Uterus (tissue), 4 donors: ENCODE measurements at places on chromosomes 6 and 20. TPM values are rescaled to one million over a fixed set of nuclear protein-coding genes. Genes with fewer than 3 reads are reported as not detected.

DNA sequence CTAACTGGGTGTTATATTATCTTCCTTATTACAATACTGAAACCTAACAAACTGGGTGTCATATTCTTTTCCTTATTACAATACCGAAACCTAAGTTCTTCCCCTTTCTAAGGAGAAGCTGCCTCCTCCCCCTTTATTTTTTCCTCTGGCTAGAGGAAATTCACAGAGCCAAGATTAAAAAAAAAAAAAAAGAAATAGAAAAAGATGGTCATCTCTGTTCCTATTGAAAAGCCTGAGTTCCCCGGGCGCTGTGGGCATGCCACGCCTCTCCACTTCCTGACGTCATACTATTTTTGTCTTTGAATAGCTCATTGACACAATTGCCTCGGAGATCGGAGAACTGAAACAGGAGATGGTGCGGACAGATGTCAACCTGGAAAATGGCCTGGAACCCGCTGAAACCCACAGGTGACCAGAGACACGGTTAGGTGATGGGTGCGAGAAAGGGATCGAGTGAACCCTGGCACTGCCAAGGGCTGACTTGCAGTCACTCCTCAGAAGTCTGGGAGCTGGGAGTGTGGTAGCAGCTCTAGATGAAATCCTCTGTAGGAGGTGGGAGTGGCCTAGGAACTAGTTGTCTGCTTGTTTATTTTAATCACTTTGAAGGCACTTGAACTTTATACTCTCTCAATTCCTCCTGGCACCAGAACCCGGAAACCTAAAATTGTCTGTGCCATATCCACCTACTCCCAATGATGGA lies 82.2 kb upstream of the NAA20 start:
- DNase-seq = no peak

The TRAPPC3L gene
- not detected for total RNA-seq

- no peak for DNase-seq
Measured at GRCh38 chr6:80477591-80477990, 371.1 kb downstream of the BCKDHB start.

The MPIG6B gene
- total RNA-seq = not detected

GRCh38 chr6:135012764-135013163 lies 41.9 kb downstream of the HBS1L start:
- no peak for DNase-seq

GRCh38 chr6:43957273-43957672 lies 170.0 kb downstream of the MRPL14 start:
- no peak for DNase-seq

GRCh38 chr6:119306396-119306968 lies 43.1 kb downstream of the MAN1A1 start:
- DNase-seq = no peak
